ENCODE measurements at places on chromosomes 5 and 9. TPM values are rescaled to one million over a fixed set of nuclear protein-coding genes. Genes with fewer than 3 reads are reported as not detected.

Gene PNPLA7
- total RNA-seq: 0.57 TPM

Gene CACFD1
- 13.4 TPM for total RNA-seq

Gene SPTLC1
- 64.2 TPM for total RNA-seq

Gene SLC1A3
- 35.3 TPM for total RNA-seq

Gene FOXD4L4
- not detected for total RNA-seq
